Motor neuron (in vitro differentiated cells): ENCODE measurements at places on chromosomes 3 and 15.

DNA sequence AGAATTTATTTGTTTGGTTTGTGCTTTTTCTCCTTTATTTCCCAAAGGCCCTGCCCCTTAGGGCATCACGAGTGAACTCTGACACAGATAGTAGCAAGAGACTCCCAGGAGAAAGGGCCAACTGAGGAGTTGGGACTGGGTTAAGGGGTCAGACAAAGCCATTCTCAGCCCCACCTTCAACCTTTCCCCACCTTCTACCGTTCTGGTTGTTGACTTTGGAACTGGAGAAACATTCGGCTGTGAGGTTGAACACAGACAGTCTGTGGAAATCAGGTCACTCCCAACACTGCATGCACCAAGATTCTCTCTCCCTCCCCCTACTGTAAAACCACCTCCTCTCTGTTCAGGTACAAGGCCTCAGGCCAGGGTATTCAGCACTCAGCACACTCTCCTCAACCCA is 3.9 kb upstream of the BDH1 start:
- ATAC-seq = no peak

- peak; percentile 89 for ATAC-seq
Observed at GRCh38 chr15:66862940-66863335, 160.9 kb downstream of the SMAD6 start.

- no peak for ATAC-seq
Observed at GRCh38 chr15:55241891-55242290, 45.1 kb upstream of the RSL24D1 start.

GRCh38 chr3:87828046-87828445 is 230.8 kb downstream of the CGGBP1 start:
- ATAC-seq = no peak

- ATAC-seq = no peak
Observed at GRCh38 chr15:25641762-25642161, 202.9 kb upstream of the UBE3A start.

GRCh38 chr3:178930116-178930515 is 141.5 kb downstream of the ZMAT3 start:
- no peak for ATAC-seq

- ATAC-seq = no peak
Observed at GRCh38 chr3:162278834-162279233, 782.2 kb downstream of the OTOL1 start.

- no peak for ATAC-seq
Observed at GRCh38 chr3:163684651-163685050, 1393.6 kb downstream of the SI start.

- no peak for ATAC-seq
Observed at GRCh38 chr3:149151843-149152242, 22.4 kb downstream of the HPS3 start.

DNA sequence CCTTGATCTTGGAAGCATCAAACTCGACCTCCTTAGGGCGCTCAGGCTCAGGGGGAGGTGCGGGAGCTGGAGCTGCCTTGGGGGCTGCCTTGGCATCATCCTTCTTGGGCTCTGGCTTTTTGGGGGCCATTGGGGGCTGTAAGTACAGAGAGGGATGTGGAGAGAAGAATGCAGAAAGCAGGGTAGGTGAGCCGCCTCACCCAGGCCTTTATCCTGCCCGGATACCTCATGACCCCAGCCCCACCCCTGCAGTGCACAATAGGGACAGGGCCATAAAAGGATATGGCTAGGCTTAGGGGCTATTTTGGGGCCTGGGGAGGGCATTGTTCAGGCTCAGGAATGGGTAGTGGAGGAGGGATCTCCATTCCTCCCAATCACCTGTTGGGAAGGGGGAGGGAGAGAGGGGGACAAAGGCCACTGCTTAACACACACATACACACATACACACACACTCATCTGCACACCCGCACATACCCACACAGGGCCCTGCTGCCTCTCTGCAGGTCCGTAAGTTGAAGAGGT is at the start of gene MYL3:
MYL3 (minus strand) TSS at position 184 of the 522 bp plus-strand sequence; CDS start at position 130, 54 bp downstream.
- no peak for ATAC-seq

DNA sequence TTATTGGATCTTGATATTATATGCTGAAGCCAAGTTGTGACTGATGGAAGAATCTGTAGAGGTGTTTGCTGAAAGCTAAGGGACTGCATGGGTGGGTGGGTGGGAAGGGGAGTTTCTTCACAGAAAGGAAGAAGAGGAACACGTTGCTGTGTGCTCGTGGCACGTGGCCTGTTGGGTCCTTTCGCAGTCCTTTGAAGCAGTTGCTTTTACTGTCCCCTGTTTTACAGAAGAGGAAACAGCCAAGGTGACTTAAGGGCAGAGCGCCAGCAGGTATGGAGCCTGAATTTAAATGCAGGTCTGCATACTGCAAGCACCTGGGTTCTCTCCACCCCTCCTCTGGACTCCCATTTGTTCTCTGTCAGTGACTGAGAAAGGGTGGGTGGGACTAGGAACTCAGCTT is 59.4 kb upstream of the PRR23C start:
- ATAC-seq = no peak

GRCh38 chr3:14216257-14217048 is 37.8 kb downstream of the LSM3 start:
- ATAC-seq = no peak
